T-helper 1 cell (primary cell): ENCODE measurements at places on chromosomes 1 and 21.

DNA sequence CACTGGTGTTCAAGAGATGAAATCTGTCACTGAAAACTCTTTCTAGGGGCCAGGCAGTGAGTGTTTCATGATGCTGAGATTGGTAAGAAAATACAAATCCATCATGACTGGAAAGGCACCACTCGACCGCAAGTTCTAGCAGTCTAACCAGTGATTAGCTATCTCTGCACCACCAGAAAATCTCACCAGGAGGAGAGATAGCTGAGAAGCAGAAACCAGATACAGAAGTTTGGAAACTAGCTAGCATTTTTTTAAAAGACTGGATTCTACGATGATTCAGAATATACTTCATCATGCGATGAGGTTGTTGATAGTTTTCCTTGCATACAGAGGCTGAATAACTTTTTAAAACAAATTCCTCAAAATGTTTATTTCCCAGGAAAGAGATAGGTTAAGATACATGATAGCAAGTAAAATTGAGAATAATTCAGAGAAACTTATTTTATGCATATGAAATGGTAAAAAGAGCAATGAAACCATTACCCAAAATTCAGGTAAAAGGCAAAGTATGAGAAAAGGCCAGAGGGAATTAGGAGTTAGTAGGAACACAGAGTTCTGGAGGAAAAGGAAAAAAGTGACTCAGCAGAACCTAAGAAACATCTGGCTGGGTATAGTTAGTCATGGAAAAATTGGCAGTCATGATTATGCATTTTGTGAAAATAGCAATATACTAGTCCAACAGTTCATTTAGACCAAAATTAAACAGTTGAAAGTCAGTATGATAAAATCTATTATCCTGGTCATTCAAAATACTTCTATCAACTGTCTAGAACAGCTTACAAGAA, 3.3 kb upstream of the F3 start:
- DNase-seq = no peak

DNA sequence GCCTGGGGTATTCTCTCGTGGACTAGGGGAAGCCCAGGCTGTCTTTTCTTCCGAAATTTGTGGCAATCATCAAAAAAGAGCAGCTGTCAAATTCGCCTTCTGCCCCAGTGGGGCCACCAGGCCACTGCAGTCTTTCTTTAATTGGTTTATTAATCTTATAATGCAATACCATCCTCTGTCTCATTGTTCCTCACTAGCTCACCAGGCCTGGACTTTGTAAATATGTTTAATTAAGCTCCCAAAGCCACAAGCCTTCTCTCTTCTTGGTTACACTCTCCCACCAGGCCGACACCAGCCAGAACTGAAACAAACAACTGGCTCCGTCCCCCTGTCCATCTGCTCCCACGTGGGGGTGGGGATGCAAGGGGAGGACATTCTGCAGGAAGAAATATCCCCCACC, 22.0 kb upstream of the CAMK1G start:
- no peak for DNase-seq

GRCh38 chr1:40699787-40700186, 8.3 kb downstream of the NFYC start:
- no peak for DNase-seq

DNA sequence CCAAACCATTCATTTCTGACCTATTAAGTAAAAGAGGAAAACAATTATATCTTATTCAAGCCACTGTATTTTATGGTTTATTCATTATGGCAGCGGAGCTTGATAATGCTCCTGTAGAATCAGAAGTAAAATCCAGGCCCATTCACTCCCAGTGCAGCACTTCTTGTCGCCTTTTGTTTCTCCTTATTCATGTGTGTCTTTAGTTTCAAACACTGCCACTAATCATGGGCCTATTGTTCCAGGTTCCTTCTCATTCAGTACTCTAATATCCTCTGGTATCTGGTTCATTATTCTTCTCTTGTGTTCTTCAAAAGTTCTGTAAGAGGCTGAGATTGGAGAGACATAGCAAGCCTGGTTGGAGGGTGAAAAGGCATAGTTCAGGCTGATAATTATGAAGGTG, 218.3 kb downstream of the LRRIQ3 start:
- no peak for DNase-seq

DNA sequence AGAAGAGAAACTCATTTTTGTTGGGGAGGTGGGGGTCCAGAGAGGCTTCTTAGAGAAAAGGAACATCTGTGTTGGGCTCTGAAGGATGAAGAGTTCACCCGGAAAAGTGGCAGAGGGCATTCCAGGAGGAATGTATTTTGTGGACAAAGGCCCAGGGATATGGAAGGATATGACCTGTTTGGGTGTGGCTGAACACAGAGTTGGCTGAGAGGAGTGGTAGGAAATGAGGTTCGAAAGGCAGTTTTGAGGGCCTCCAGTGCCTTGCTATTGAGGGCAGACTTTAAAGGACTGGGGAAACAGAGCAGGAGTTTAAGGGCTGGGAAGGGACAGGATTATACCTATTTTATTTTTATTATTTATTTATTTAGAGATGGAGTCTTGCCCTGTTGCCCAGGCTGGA, 27.3 kb upstream of the WASF2 start:
- no peak for DNase-seq

- no peak for DNase-seq
These were observed 6.5 kb downstream of the PLCH2 start for GRCh38 chr1:2482588-2482987.

GRCh38 chr1:185971688-185972087, 237.5 kb downstream of the HMCN1 start:
- DNase-seq = no peak

GRCh38 chr1:101943237-101943636, 53.5 kb downstream of the OLFM3 start:
- no peak for DNase-seq

GRCh38 chr1:86472767-86473166, 4.0 kb downstream of the CLCA1 start:
- DNase-seq = no peak

DNA sequence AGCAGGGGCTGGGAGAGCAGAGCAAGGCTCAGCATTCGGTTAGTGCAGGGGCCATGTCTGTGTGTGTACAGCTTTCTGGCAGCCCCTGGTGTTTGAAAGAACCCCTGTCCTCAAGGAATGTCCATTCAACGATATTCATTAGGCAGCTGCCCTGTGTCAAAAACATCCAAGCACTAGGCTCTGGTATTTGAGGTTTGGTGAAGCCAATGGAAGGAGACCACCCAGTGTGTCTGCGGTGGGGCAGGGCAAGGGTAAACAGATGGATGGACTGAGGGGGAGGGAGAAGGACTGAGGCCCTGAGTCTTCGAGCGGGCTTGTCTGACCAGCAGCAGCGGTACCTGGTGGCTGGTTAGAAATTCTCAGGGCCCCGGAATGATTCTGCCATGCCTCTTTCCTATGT, 155.6 kb upstream of the KLHDC7A start:
- DNase-seq = no peak

DNA sequence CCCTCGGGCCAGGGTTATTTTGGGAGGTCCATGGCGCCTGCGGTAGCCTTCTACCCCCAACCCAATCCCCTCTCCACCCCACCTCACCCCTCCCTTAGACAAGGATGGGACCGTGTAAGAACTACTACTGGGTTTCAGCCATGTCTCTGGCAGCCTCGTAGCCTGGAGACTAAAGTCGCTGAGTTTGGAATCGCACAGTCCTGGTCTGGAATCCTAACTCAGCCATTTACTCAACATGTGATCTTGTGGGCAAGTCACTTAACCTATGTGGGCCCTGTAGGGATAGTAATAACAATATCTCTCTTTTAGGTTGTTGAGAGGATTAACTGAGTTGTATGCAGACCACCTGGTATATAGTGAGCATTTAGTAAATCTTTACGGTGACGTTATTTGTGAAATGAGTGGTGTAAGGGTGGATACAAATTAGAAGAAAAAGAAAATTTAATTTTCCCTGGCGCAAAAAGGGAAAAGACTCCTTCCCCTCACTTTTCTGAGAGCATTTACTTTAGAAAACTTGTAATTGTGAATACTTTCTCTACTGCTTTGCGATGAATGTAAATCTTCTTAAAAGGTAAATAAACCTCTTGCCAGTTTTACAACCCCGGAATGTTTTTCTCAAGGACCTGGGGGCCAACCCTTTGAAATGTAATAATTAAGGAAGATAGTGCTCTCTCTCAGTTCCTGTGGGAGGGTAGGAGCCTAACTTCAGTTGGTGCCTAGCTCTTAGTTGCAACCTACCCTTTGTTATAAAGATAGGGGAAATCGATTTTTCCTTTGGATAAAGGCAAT, 615 bp upstream of the MRPS15 start:
- DNase-seq = no peak

DNA sequence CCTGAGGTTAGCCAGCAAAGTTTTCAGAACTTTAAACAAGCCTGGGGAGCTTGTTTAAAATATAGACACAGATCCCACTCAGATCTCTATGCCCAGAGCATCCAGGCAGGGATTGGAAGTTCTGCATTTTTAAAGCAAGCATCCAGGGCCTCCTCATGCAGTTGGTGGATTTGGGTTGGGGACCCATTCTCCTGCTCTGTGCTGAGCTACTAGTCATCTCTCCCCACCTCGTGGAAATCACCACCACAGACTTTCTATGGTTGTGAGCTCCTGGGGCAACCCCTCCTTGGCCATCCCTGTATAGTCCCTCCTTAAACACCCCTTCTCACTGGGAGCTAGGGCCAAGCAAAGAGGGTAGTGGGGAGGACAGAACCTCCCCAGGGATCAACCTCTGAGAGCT, 73.5 kb upstream of the CASZ1 start:
- no peak for DNase-seq

DNA sequence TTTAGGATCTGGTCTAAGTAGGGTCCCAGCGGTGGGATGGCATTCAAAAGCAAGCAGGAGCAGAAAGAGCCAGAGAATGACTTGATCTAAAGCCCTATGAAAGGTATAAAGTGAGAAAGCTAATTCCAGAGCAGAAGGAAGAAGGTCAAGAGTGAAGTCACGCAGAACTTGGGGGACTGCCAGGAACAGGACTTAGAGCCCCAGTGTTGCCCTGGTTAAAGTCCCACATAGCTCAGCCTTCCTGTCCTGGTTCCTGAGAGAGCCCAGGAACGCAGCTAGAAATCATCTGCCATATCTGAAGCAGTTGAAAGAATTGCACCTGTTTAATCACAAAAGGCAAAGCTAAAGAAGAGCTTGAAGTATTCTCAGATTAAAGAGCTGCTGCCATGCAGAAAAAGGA, 160.6 kb upstream of the ATP1B1 start:
- DNase-seq = no peak

DNA sequence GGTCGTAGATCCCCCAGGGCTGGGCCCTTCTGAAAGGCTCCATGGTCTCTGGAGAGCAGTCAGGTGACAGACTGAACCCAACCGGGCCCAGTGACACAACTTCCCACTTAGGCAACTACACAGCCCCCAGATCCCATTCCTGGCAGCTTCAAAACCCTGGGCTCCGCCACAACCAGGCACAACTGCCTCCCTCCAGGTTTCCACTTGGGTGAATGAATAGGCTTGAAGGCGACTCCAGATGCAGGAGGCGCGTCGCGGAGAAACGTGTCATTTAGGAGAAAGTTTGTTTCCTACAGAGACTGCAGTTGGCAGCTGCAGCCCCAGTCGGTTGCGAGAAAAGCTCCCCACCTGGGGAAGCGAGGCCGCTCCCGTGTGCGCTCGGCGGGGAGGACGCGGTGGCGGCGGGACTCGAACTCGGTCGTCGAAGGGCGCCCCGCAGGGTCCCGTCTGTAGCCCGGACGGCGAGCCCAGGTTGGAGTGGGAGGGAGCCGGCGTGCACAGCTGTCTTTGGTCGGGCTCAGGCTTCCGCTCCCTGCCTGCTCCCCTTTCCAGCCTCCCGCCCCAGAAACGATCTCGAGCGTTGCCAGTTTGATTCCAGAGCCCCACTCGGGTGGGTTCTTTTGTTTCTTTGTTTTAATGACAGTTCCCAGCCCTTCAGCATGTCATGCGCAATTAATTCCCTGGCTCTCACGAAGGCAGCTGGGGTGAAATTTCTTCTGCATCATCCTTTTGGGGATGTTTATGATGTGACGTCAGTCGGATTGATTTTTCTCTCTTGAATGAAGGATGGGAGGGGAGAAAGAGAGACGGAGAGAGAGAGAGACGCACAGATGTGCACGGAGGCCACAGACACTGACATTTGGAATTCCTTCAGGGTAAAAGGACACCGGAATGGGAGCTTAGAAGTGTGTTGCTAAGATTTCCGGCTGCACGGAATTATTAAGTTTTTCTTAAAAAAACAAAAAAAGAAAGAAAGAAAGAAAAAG, 862 bp upstream of the SGIP1 start:
- DNase-seq = no peak

- DNase-seq = no peak
These were observed 14.6 kb downstream of the FOXD2 start for GRCh38 chr1:47452426-47452825.

DNA sequence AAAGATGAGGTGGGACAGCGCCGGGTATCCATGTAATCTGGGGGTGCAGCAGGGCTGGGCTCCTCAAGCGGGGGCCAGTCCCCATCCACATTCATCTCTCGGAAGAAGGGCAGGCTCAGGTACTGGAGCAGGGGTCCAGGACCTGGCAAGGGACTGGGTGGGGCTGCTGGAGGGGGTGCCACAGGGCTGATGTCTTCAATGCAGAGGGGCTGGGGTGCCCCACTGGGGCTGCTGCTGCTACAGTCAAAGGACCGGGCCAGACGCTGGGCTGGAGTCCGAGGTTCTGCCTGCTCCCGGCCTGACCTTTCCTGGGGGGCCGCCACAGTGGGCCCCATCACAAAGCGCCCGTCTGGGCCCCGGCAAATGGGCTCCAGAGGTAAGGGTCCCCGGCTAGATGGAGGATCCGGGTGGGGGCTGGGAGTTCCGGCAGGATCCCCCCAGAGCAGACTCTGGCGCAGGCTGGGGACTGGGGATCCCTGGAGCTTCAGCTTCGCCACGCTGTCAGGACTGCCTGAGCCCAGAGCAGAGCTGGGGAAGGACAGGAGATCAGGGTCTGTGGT, 3.3 kb upstream of the TAGLN2 start:
- no peak for DNase-seq

- no peak for DNase-seq
These were observed 103.1 kb downstream of the RPS6KC1 start for GRCh38 chr1:213154056-213154685.

DNA sequence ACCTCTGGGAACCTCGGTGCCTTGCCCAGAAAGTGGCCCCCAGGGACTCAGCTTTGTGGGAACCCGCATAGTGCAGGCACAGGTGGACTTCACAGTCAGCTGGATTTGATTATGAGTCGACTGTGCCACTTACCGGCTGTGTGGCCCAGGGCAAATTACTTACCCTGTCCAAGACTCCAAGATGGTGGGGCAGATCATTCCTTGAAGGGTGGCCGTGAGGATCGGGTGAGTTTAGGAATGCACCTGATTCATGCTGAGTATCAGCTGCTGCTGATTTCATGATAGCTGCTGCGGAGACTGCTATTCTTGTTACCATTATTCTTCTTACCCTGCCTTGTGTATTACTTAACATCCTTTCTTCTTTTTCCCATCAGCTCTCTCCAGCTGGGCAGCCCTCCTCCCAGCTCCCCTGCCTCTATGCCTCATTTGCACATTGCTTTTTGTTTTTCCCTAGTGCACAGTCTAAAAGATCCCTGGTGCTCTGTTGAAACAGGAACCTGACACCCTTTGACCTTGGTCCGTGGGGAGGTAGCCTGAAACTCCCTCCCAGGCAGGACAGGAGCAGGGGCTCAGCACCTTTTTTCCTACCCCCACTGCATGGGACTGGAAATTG, 40.5 kb upstream of the FHAD1 start:
- no peak for DNase-seq
